ENCODE measurements at places on chromosomes 5 and 9. TPM values are rescaled to one million over a fixed set of nuclear protein-coding genes. Genes with fewer than 3 reads are reported as not detected.

LTC4S gene
- 28.2 TPM for total RNA-seq

GRCh38 chr5:126636956-126637355 lies 36.2 kb downstream of the PHAX start:
- DNase-seq: no peak

- no peak for DNase-seq
Measured at GRCh38 chr5:135208903-135209721, 175.1 kb upstream of the PITX1 start.

DNA sequence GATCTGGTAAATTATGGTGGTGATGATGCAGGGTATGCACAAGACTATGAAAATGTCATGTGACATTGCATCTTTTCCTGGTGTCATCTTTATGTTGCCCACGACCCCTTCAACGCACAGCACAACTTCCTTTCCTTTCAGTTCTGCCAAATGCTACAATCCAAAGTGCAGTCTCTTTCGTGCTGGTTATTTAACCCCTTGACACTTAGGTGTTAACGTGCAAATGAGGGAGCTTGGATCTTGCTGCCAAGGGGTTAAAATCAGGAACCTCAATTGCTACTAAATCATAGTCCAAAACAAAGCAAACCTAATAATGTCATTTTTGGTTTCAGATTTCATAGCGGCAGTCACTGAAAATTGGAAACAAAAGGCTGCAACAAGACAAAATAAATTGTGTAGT lies 16.0 kb downstream of the CTSL start:
- no peak for DNase-seq

GRCh38 chr5:146365618-146366017 lies 27.0 kb downstream of the POU4F3 start:
- DNase-seq: no peak

DNA sequence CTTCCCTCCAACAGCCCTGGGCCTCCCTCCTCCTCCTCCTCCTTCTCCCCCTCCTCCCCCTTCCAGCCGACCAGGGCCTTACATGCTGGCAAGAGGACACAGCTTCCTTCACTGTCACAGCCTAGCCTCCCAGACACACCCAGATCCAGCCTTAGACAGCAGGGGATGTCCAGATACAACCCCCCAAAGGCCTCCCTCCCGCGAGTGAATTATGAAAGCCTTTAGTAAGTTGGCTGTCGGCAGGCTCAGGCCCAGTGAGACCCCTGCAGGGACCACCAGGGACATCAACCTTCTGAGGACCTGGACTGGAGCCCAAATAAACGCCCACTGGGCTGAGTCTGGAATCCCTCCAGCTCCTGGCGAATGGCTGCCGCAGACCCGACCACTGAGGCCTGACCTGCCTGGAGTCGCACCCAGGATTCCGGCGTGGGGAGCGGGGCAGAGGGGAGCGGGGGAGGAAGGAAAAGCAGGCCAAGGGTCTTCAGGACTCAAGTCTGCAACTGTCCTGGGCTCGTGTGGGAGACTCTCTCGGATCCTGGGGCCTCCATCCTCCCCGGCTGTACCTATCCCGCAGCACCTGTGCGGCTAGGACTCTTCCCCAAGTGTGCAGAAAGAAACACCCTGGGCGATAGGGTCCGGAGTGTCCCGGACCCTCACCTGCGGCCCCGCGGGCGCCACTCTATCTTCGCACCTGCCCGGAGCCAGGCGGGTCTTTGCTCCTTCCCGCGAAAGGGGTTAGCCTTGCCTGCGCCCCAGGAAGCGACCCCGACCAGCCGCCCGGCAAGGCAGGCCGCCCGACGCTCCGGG lies 705 bp downstream of the SEPTIN8 start:
- peak; percentile 50 for DNase-seq

- no peak for DNase-seq
Measured at GRCh38 chr9:134229466-134230091, 65.2 kb upstream of the RNU6ATAC start.

SPIN1 gene
- 91.9 TPM for total RNA-seq

RORB gene
- 1.8 TPM for total RNA-seq

DNA sequence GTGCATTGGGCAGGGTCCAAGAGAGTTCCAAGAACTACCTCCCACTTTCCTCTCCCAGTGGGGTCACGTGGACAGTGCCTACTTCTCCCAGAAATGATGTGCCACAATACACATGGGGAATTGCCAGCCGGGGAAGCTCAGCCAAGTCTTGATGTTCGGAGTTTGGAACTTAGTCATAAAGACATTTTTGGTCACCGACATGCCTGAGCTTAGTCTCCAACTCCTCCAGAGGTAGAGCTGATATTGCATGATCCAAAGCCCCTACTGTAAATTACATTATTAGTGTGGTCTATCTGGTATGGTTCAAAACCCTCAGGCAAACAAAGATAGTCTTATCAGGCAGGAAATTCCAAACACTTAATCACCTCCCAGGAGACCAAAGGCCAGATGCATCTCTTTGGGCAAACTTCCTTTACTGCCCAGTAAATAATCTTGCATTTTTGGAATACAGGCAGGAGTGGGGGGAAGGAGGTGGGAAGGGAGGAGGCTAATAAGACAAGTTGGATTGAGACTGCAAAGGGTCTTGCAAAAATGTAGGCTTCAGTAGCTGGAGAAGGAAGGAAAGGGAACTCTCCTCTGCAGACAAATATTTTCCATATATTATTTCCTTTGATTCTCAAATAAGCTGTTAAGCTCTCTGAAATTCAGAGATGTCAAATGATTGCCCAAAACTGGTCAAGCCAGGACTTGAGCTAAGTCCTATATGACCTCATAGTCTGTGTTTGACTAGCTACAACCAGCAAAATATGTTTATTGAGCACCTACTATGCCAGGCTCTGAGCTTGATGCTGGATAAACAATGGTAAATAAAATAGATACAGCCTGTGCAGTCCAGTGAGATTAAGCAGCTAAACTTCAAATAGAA lies 99.4 kb downstream of the DRD1 start:
- DNase-seq: no peak

GRCh38 chr9:91711755-91712601 lies 238.1 kb downstream of the ROR2 start:
- no peak for DNase-seq

PCDHGA3 gene
- 4.4 TPM for total RNA-seq

DNA sequence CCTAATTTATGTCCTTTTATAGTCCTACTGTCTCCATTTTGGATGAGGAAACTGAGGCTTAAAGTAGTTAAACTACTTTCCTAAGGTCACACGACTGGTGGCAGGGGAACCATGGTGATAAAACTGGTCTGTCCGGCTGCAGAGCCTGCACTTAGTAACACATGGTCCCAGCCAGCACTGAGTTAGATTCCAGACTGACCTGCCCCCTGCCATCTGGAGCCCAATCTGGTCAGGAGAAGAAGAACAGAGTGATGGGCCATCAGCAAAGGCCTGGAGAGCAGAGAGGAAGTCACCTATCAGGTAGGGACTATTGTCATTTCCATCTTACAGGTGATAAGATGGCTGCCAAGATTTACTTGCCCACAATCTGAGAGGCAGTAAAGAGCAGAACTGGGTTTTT lies 86.6 kb upstream of the SLC25A48 start:
- no peak for DNase-seq

FAM221B gene
- total RNA-seq: not detected

- DNase-seq: no peak
Measured at GRCh38 chr9:124293718-124294506, 36.2 kb downstream of the NEK6 start.

PRUNE2 gene
- total RNA-seq: 7.8 TPM

LCP2 gene
- total RNA-seq: 6.6 TPM

GHR gene
- total RNA-seq: 13.8 TPM

DNA sequence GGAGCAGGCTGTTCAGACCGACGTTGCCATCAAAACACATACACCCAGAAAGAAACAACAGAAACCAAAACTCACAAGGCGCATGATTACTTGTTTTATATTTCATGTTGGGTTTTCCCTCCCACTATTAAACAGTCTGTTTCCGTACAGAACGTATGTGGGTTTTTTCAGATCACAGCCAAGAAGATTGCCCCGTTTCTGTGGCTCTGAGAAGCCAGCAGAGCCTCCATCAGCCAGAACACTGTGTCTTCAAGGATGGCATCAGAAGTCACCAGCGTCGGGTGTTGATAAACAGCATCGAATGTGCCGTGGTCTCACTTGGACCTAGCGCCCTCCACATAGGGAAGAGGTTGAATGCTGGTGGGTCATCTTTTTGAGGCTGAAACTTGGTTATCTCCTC lies 42.8 kb downstream of the FAM78A start:
- no peak for DNase-seq

SLC2A6 gene
- total RNA-seq: 1.1 TPM

DNA sequence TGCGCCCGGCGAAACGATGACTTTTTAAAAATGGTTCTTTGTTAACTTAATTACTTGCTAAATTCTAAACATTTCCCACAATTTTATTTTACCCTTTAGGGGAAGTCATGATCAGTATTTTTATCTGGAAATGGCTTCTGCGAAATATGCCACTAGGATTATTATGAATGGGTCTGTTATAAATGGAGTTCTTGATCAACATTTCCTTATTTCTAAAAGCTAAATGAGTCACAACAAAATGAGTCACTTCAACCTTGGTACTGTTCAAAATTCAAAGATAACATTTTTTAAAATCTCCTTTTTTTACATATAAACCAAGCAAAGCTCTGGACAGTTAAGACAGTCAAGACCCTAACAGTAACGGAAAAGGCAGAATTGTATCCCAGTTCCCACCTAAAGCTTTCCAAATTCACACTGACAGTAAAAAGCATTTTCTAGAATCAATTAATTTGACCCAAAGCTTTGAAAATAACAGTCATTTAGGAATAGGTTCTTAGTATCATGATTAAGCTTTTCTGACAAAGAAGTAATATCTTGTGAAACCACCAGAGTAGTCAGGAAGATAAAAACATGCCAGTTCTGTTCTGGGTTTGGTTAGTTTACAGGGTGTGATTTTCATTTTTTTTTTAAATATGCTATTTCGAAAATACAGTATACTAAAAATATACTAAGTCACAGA lies 81.7 kb downstream of the LHFPL2 start:
- no peak for DNase-seq

- no peak for DNase-seq
Measured at GRCh38 chr9:107989099-107989498, 499.5 kb upstream of the KLF4 start.

NUTM2G gene
- not detected for total RNA-seq

SOWAHA gene
- total RNA-seq: 4.6 TPM

- no peak for DNase-seq
Measured at GRCh38 chr5:180138214-180138975, 66.8 kb upstream of the RNF130 start.

DNA sequence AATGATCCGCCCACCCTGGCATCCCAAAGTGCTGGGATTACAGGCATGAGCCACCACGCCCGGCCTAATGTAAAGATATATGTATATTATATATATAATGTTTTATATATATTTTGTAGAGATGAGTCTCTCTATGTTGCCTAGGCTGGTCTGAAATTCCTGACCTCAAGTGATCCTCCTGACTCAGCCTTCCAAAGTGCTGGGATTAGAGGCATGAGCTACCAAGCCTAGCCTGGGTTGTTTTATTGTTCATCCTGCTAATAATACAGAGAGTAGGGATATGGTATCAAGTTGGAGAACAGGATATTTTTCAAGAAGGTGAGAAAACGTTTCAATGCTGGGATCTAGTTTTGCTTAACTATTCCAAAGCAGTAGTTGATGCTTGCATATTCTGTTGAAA lies 2.9 kb downstream of the SEC24A start:
- DNase-seq: no peak

MYORG gene
- 9.2 TPM for total RNA-seq

- DNase-seq: no peak
Measured at GRCh38 chr9:107685376-107685775, 195.8 kb upstream of the KLF4 start.

GRCh38 chr9:74497748-74498620 lies 849 bp downstream of the RORB start:
- DNase-seq: peak; percentile 57

DNA sequence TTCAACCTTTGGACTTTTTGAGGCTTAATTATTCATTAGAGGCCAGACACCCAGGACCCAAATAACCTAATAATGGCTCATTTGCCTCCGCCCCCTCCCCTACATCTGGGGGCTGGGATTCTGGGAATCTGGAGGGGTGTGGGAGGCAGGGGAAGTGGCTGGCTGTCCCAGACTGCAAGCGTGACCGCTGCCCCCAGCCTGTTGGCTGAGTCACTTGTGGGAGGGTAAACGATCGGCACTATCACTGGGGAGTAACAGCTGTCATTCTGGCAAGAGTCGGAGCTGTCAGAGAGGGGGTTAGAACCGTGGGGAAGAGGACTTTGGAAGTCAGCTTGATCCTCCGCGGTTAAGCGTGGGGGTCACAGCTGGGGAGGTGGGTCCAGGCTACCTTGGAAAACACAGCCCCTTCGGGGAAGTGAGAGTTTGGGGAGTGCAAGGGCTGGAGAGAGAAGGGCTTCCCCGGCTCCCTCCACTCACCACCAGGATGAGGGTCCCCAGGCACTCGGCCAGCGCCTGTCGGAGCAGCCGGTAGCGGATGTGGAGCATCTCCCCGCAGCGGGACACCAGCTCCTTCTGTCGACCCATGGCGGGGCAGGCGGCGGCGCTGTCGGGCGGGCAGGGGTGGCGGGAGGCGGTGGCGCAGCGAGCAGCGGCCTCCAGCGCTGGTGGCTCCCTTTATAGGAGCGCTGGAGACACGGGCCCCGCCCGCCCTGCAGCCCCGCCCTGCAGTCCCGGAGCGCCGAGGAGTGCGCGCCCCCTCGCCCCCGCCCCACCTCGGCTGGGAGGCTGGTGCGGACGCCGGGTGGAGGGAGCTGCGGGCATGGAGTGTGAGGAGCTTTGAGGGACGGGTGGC lies at the start of gene AQP3:
Gene AQP3, minus strand, starts transcription at position 648 of the 853 bp plus-strand sequence. Its CDS starts 63 bp downstream, at position 585.
- DNase-seq: peak; percentile 54

DNA sequence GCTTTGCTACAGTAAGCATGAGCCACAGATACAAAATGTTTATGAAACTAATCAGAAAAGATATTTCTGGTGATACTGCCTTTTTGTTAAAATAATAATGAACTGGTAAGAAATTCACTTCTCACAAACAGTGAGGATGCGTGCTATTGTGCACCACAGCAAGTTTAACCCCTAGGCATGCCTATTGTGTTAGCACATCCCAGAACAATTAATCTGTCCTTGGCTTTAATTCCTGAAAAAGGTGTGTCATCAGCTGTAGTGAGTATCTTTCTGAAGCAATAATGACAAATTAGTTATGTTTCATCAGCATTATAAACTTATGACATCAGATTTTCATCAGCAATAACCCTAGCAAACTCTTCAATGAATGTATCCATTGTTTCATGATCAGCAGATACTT lies 1307.2 kb downstream of the EFNA5 start:
- no peak for DNase-seq

DNA sequence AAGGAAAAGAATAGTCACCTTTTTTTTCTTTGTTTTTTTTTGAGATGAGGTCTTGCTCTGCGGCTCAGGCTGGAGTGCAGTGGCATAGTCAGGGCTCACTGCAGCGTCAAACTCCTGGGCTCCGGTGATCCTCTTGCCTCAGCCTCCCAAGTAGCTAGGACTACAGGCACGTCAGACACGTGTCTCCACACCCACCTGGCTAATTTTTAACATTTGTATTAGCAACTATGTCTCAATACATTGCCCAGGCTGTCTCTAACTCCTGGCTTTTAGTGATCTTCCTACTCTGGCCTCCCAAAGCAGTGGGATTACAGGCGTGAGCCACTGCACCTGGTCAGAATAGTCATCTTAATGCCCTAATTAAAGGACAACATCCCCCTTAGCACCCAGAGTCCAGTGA lies 54.4 kb upstream of the CTSL start:
- no peak for DNase-seq

All from thyroid gland (tissue), 4 donors.